Activated T-helper 17 cell treated with anti-CD3 and anti-CD28 coated beads, Interleukin-2, amount 50 U/mL, for 72 hours (primary cell): ENCODE measurements at places on chromosomes 7 and 10. TPM values are rescaled to one million over a fixed set of nuclear protein-coding genes. Genes with fewer than 3 reads are reported as not detected.

GRCh38 chr7:44824894-44825526 lies 22.9 kb downstream of the H2AZ2 start:
- peak; percentile 55 for ATAC-seq

Gene ASZ1
- total RNA-seq, result not detected

GRCh38 chr7:112940314-112940732 lies 146.3 kb downstream of the GPR85 start:
- no peak for ATAC-seq

- no peak for ATAC-seq
Measured at GRCh38 chr10:74289951-74290350, 138.9 kb downstream of the ADK start.

DNA sequence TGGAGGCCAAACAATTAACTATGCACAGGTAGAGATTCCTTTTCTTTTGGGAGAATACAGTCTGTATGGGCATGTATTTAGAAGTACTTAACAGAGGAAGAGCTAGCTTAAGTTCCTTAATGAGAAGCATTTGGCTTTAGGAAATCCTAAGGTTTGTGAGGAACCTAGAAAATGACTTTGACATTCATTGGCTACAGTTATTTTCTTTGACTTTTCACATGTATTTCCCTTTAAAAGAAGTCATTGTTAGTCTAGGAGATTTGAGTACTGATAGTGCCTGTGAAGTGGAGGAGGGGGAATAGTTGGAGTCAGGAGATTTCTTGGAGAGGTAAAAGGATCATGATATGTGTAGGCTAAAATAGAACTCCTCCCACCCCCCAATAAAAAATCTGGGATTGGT lies 3.6 kb downstream of the HELLS start:
- ATAC-seq, result no peak

GRCh38 chr7:14125998-14126397 lies 136.5 kb upstream of the ETV1 start:
- no peak for ATAC-seq

GRCh38 chr7:96414931-96415292 lies 93.0 kb upstream of the SLC25A13 start:
- ATAC-seq, result peak; percentile 65

DNA sequence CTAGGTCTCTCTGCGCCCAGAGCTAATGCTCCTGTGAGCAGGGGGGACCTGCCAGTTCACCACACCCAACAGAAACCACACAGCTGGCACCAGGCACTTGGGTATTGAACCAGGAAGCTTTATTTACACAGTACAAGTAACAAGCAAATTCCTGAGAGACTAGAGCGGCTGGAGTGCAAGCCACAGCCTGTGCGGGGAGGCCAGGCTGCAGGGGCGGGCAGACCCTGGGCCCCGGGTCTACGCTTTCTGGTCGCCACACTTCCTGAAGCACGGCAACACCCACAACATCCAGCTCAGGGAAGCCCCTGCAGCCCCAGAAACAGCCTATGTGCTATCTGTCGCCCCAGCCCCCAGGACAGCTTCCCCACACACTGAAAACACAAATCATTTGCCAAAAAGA lies 125.0 kb downstream of the FAM53B start:
- ATAC-seq, result no peak

Gene PSAP
- 121 TPM for total RNA-seq

DNA sequence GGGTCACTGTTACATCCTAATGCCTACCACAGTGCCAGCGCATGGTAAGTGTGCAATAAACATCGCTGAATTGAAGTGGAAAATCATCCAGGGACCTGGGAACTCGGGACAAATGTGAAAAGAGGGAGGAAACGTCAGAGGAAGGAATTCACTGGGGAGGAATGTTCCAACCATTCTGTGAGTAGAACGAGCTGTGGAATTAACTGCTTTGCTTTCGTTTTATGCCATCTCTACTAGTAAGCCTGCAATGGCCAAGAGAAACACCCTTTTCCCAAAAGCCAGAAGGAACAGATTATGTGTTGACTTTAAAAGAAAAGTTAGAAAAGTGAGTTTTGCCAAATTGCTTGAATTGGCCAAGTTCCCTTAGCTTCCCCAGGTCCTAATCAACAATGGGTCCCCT lies 1044.9 kb downstream of the TYW1 start:
- no peak for ATAC-seq

- no peak for ATAC-seq
Measured at GRCh38 chr7:88922944-88923343, 127.4 kb upstream of the TEX47 start.

DNA sequence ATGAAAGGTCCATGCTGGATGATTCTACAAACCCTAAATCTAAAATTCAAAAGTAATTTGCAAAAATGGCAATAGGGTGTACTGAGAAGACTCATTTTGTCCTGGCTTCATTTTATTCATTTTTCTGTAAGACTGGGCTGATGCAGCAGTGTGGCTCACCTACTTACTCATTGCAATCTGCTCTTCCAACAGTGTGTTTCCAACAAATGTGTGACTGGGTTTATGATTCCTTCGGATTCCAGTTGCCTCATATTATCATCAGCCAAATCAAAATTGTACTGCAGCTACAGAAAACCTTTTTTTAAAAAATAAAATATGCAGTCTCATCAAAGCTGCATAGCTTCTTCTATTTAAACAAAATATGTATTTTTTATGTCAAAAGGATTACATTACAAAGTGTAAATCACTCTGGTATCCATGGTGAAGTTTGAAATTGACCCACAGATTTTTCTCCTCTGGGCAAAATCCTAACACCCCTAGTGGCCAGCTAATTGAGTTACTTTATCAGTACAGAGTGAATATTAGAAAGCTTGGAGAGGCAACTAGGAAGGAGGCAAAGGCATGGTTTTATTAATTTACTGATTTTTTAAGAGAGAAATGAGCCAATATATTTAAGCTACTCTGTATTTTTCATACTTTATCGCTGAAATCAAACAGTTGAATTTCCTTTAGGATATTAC lies 390.3 kb downstream of the MAGI2 start:
- ATAC-seq, result no peak

- no peak for ATAC-seq
Measured at GRCh38 chr7:51357821-51358220, 41.2 kb upstream of the COBL start.

Gene HNRNPF
- 483 TPM for total RNA-seq

Gene CPN1
- not detected for total RNA-seq

- ATAC-seq, result no peak
Measured at GRCh38 chr10:113157441-113157840, 207.4 kb downstream of the TCF7L2 start.

Gene PRKCQ
- 37.8 TPM for total RNA-seq

DNA sequence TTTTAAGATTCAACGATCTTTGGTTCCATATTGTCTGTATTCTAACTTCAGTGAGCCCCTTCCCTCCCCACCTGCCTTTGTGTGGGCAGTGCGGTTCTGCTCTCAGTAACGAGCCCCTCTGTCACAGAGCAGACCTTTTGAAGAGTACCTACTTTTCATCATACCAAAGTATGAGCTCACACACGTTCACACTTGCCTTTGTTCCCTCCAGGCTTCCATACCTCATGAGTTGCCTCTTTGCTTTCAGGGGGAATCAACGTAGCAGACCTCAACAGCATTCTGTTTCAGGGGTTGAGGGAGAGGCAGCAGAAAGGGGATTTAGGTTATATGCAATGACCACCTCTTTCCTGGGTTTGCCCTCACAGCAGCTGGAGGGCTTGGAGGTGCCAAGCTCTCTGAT lies 211.4 kb upstream of the MDFIC start:
- ATAC-seq, result no peak

DNA sequence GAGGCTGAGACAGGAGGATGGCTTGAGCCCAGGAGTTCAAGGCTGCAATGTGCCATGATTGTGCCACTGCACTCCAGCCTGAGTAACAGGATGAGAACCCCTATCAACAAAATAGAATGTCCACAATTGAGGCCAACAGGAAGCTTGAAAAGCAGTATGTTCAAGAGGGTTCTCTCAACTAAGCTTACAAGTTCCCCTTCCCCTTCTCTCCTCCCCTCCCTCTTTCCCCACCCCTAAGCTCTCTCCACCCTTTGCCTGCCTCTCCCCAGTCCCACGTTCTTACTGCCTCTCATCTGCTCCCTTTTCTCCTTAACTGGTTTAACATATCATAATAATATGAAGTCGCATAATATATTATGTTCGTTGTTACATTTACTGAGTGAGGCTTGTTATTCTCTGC lies 35.4 kb downstream of the KIAA1549 start:
- ATAC-seq, result no peak

Gene IFIT1B
- total RNA-seq, result not detected

GRCh38 chr7:120775755-120776154 lies 82.2 kb downstream of the TSPAN12 start:
- no peak for ATAC-seq

GRCh38 chr10:17412323-17412722 lies 42.1 kb downstream of the ST8SIA6 start:
- ATAC-seq, result no peak

GRCh38 chr7:28500138-28500537 lies 87.8 kb downstream of the CREB5 start:
- no peak for ATAC-seq

Gene HYAL4
- total RNA-seq, result not detected

DNA sequence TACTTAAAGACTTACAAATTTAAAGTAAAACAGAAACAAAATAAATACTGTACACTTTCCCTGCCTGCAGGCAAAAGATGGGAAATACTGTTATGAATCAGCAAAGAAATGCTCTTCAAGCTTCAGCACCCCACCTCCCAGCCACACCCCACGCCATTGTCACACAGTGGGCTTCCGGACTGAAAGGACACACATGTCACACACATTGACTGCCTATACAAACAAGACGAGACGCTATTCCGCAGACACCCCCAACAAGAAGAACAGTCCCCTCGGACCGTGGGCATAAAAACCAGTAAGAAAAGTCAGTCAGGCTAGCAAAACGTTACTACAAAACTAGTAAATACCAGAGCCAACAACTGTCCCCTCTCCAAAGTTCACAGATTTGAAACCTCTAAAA lies 22.2 kb upstream of the PARP12 start:
- ATAC-seq, result peak; percentile 84

DNA sequence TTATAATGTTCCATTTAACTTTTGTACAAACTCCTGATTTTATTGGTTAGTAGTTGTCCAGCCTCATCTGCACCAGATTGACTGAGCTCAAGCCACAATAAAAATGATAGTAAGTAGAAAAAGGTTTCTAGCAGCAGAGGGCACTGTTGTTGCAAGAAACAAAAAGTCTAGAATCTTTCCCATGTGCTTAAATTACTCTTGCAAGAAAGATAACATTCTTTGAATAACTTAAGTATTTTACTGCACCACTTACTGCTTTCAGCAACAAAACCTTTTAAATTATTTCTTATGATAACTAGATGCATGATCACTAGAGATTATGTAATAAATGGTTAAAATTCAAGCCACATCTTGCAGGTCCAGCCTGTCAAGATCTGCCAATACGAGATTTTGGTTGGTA lies 27.0 kb downstream of the LMOD2 start:
- no peak for ATAC-seq

DNA sequence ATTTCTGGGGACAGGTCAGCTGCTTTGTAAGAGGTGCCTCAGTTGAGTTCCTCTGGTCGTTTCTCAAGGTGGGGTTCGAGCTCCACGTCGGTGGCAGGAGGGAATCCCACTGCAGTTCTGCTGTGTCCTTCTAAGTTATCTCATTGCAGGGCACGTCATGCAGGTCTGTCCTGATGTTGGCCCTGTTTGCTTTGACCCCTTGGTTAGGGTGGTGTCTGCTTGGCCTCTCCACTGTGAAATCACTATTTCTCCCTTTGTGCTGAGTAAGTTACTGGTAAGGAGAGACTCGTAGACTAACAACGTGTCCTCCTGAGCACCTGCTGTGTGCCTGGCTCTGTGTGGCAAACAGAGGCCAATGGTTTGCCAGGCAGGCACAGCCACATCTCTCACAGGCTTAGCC lies 372.9 kb upstream of the ZMIZ1 start:
- ATAC-seq, result no peak

- ATAC-seq, result no peak
Measured at GRCh38 chr7:64992971-64993370, 2.1 kb upstream of the ZNF117 start.
